Colonic mucosa (tissue), 4 donors: ENCODE measurements at places on chromosomes 5 and 9.

GRCh38 chr5:100827481-100827889, 75.6 kb downstream of the ST8SIA4 start:
- DNase-seq = peak; percentile 42

DNA sequence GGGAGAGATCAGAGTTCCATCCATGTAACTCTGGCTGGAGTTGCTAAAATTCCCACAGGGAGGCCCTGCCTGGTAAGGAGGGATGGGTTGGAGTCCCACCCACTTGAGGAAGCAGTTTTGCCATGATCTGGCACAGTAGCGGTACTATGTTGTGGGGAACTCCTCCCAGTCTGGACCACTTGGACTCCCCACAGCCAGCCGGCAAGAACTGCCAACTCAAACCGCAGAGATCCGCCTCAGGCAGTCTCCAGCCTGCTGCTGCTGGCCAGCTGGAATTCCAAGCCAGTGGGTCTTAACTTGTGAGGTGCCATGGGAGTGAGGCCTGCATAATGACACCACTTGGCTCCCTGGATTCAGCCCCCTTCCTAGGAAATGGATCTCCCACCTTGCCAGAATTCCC, 151.9 kb downstream of the NDUFS4 start:
- no peak for DNase-seq

GRCh38 chr5:177591690-177592009, 353 bp upstream of the TMED9 start:
- no peak for DNase-seq

- no peak for DNase-seq
Observed at GRCh38 chr9:136160381-136160841, 41.7 kb upstream of the TMEM250 start.

DNA sequence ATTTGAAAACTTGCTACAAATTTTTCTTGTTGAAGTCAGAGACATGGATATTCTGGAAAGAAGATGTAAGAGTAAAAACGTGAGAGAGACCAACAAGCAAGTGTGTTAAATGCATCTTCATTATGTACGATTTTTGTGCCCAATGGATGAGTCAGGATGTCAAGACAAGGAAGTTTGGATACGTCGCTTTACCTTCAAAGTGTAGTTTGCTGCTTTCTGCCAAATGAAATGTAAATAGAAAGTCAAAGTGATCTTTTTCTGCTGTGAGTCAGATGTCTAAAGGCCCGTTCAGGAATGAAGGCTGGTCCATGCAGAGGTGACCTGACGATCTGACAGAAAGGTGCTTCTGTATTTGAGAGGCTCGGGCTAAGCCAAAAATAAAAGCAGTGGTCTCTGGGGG, 273.1 kb upstream of the PIK3R1 start:
- DNase-seq = no peak

DNA sequence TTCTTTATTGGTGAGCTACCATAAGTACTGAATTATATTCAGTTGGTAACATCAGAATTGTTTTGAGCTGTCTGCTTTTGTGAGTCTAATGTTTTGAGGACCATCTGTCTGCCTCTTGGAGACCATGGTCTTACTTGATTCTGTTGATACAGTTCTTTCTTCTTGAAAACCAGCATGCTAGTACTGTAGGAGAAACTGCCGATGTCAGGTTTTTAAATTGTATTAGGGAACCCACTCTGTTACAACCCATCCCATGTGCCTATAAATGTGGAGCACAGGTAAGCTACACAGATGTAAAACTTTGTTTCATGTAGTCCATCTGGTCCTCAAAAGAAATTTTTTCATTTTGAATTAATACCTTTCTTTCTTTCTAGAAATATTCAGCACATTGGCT, 103.4 kb upstream of the DMRTA1 start:
- DNase-seq = no peak

GRCh38 chr5:136028782-136029742, at the start of gene TGFBI:
Gene TGFBI, plus strand, starts transcription at chr5:136028988. Its CDS starts 68 bp downstream, at chr5:136029056.
- DNase-seq = peak; percentile 73

DNA sequence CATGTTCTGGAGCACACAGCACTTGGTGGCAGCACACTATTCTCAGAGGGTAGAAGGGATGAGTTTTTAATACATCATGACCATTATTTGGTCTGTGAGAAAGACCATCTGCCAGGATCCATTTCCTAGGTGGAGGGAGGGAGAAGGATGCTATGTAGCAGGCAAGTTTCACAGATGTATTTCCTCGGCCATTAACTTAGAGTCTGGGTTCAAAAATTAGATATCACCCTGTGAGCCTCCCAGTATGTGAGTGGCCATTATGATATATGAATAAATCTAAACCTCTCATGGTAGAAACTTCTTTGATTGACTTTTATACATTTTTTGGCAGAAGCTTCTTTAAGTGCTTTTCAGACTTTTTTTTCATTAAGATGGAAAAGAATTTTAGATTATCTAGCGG, 133.9 kb downstream of the SREK1 start:
- no peak for DNase-seq

- no peak for DNase-seq
Observed at GRCh38 chr5:199950-200645, 8.8 kb downstream of the LRRC14B start.

DNA sequence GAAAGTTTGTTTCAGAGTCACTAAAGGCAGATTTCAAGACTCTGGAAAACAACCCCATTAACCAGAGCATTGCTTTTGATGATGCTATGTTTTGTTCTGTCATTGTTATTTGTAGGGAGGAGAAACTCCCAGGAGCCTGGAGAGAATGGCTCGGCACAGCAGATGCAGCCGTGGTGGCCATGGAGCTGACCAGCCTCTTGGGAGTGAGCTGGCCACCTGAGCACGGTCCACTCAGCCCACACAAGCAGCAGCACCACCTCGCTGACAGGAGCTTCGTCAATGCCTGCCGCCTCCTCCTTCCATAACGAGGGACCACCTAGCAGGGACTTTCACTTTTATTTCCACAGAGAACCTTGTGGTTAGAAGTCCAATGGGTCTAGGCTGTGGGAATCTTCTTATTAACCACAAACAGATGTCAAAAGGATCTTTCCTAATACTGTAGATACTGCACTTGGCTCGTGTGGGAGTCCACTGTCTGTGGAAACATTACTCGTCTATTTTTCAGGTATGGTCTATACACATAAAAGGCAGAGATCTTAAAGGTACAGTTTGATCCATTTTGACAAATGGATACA, 21.0 kb upstream of the SMIM32 start:
- DNase-seq = no peak

- no peak for DNase-seq
Observed at GRCh38 chr5:92064993-92065392, 681.9 kb upstream of the ARRDC3 start.

DNA sequence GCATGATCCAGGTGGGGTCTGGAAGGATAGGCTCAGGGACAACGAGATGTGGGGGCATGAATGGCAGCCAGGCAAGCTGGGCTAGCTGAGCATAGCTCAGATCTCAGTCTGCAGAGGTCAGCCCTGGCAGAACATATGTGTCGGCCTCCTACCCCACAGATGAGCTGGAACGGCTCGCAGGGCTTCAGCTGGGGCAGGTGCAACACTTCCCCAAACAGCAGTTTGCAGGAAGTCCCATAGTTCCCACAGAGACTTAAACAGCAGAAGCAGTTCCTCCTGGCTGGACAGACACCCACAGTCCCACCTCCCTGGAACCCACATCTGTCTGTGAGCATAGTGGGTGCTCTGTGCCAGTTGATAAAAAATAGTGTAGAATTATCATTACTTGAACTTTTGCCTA, 404.6 kb downstream of the GADD45G start:
- no peak for DNase-seq

GRCh38 chr9:98768344-98768743, 28.0 kb downstream of the ANKS6 start:
- DNase-seq = no peak

DNA sequence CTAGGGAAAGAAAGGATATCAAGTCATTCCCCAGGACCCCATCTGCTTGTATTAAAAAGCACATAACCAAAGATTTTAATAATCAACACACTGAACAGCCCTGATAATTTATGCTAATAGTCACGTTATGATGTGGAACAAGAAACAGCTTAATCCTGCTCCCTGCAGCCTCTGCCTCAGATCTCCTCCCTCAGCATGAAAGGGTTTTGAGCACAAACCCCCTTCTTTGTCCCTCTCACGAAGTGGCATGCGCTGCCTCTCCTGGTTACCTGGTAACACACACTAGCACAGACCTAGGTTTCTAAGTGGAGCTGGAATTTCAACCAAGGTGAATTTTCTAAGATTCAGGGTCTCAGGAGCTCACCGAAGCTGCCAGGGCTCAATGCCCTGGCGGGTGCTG, 5.1 kb downstream of the IGFBPL1 start:
- no peak for DNase-seq

- no peak for DNase-seq
Observed at GRCh38 chr5:180173198-180173544, 35.8 kb downstream of the RASGEF1C start.

- no peak for DNase-seq
Observed at GRCh38 chr5:157568222-157568621, 7.4 kb downstream of the ADAM19 start.
